NCI-H345 (cell line): ENCODE measurements at places on chromosomes 1 and 21.

- DNase-seq: no peak
These were observed 19.1 kb downstream of the ABCA4 start for GRCh38 chr1:94101613-94102525.

GRCh38 chr1:108045460-108045859, 80.5 kb upstream of the VAV3 start:
- DNase-seq: no peak

DNA sequence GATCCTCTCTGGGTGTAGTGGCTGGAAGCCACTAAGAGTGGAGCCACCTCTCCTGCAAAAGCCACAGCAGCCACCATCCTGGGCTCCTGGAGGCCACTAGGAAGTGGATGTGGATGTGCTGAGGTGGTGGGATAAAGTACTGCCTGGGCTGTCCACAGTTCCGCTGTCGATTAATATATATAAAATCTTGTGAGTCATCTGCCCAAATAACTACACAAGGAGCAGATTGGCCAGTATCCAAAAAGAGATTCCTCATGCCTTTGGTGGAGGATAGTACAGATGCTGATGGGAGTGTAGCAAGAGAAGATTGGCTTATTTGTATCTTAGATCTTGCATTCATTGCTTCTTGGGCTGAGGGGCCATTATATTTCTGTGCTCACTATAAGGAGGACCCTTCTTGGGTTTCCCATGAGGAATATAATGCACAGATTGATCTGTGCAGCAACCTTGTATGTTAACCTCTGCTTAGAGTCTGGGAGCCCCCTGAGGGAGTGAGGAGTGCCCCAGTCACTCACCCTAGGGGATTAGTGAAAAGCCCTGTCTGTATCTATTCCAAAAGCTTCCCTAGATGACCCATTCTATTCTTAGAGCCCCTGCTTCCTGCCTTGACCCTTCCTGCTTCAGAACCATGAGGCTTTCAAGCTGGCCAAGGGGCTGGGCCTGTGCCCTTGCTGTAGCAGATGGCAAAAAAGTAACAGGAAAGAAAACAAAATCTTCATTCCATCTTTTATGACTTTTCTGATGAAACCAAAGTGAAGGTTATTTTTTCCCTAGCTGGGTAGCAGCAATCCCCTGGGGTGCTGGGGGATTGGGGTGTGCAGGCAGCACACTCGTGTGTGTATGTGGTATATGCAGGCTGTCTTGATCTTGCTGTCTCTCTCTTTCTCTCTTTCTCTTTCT, 31.7 kb downstream of the RCSD1 start:
- DNase-seq: no peak

- DNase-seq: no peak
These were observed 14.1 kb downstream of the EPHA2 start for GRCh38 chr1:16141573-16142336.

DNA sequence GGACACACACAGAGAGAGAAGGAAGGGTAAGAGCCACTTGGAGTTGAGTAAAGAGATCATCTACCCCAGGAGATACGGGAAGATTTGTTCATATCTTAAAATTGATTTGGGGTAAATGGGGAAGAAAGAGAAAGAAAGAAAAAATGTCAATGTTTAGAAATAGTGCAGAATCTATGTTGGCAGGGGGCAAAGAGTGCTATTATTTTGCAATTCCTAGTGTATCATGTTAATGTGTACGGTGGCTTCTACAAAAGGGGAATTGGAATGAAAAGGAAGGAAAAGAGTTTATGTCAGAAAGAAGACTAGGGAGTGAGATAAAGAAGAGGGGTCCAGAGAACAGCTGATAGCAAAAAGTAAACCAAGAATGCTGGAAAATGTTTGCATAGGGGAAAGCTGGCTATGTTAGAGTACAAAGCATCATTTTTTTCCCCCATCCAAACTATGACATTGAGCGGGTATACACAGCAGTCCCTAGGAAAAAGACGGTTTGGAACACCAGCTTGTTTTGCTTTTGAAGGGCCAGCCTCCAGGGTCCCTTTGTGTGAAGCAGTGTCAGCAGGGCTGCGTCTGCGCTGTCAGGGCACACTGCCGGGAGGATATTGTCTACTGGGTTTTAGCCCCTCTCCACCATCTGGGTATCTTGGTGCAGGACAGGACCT, 10.8 kb downstream of the LRRC8D start:
- no peak for DNase-seq

DNA sequence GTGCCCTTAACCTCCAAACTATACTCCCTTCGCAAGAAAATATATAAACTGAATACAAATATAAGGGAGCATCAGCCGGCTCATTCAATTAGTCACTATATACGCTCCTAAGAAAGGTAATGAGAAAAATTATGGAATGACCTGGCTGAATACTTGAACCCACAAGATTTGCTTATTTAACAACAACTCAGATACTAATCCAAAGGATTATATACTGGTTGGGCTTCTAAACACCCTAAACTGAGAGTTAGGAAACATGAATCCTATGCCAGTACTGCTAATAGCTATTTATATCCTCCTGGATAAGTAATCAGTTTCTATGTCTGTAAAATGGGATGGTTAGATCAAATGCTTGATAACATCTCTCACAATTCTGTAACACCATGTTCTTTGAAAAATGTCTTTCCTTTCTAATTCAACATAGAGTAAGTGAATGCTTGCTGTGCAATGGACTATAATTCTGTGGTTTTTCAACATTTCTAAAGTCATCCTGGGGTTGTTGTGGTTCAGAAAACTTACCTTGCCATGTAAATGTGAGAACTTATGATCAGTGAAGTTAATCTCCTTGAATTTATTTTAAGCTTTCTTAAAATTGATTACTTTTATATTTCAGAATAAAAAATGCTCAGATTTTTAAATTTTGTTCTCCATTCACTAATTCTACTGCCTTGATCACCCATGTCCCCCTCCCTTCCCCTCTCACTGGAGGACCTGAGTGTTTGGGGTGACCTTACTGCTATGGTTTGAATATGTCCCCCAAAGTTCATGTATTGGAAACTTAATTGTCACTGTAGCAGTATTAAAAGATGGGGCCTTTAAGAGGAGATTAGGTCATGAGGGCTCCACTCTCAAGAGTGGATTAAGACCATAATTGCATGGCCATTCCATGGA, 14.5 kb downstream of the DUSP10 start:
- no peak for DNase-seq

DNA sequence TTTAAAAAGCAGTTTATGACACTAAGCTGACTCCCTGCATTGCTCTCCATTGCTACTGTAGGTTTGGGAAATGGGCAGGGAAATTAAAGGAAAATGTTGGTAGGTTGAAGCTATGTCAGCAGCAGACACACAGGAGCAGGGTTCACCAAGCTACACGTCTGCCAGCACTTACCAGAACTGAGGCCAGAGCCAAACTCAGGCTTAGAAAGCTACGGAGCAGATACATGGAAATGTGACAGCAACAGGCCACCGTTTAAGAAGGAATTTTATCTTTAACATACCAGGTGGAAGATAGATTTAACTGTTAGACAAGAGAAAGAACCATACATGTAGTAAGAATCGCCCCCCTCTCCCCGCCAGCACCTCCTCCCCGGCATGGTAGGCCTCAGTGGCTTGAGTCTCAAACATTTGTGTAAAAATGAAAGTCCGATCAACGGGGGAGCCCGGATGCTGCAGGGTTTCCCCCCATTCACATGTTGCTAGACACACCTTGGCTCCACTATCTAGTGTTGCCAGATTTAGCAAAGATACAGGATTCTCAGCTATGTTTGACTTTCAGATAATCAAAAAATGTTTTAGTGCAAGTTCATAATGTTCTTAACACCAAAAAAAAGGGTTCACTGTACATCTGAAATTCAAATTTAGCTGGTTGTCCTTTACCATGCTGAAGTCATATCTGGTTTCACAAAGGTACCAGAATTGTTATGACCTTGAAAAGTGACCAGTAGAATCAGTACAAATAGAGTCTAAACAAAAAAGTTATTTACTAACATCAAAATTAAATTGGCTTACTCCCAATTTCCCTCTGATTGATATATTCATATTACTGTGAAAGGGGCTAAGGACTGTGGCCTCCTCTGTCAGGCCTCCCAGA, 6.7 kb downstream of the OR2T11 start:
- DNase-seq: no peak

DNA sequence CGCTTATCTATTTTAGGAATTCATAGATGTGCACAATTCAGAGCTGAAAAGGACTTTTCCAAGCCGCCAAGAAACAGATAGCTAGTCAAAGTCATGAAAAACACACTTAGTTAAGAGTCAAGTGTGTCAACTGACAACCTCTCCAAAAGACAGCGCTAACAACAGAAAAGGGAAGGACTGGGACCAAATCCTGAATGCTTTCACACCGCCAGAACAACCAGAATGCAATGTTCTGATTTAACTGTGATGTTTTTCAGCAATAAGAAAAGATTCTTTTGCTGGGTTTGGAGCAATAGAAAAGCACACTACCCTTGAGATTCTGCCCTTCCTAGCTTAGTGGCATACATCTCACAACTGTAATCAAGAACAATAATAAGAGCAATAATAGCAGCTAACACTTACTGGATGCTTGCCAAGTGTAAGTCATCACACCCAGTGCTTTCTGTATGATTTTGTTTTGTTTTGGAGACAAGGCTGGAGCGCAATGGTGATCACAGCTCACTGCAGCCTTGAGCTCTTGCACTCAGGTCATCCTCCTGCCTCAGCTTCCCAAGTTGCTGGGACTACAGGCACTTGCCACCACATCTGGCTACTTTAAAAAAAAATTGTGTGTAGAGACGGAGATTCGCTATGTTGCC, 33.9 kb upstream of the SDC3 start:
- DNase-seq: no peak

GRCh38 chr1:230316864-230317745, 109.0 kb downstream of the PGBD5 start:
- DNase-seq: no peak

DNA sequence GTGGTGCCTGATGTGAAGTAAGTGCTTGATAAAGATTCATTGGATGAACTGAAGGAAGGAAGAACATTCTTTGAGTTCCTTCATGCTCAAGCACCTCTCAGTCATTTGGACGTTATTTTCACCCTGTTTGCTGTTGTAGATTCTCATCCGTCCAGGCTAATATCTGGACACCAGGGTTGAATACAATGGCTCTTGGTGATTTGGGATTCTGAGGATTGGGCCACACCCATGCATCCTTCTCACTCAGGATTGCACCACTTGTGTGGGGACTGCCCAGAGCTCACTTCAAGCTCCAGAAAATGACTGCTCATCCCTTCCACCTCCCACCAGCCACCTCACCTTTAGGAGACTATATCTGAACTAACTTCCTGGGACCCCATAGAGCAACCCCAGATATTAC, 117.1 kb upstream of the IPO9 start:
- DNase-seq: no peak

DNA sequence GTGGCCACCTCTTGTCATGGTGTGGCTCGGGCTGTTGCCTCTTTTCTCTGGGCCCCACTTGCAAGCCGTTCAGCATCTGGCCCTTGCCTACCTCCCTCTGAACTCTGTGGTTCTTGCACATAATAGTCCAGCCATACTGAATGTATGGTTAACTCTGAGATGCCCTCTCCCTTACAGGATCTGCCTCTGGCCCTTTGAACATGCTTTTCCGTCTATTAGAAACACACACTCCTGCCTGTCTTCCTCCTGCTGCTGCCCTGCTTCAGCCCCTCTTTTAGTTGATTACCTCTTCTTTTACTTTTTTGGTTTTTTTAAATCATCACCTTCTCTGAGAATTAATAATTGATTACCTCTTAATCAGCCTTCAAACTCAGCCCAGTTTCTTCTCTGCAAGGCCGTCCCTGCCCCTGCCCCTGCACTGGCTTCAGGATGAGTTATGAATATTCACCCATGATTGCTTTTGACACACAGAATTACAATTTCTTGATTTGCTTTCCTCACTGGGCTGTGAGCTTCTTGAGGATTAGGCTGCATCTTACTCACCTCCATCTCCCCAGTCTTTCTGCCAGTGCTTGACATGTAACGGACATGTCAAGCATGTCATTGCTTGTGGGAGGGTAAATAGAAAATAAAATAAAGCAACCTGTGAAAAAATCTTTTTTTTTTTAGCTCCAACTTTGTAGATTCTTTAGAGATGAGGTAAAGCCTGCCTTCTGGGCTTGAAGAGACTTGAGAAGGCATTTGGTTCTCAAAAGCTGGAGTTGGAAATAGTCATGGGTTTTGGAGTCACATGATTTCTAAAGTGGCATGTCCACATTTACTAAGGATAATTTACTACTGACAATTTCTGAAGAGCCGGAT, 158.3 kb downstream of the PLXNA2 start:
- DNase-seq: no peak

- DNase-seq: no peak
These were observed 55.9 kb downstream of the HNRNPR start for GRCh38 chr1:23288201-23288600.

DNA sequence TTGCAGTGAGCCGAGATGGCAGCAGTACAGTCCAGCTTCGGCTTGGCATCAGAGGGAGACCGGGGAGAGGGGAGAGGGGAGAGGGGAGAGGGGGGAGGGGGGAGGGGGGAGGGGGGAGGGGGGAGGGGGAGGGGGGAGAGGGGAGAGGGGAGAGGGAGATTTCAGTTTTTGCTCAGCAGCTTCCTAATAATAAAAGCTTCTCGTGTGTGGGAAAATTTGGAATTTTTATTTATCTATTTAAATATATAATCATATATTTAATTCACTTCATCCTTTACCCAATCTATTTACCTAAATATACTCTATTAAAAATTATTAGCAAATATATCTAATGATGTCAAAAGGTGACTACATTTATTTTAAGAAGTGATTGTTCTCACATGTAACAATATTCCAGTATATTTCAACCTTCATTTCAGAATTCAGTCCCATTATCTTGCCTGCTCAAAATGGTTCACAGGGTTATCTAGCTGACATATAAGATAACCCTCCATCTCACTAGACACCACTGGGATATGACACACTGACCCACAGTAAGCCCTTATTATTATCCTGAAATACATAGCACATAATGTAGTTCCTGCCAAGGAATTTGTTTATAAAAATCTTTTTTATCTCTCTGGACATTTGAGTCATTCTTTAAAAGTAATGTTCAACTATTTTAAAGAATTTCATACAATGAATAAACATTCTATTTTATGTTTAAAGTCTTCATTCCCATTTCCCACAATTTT, 105.9 kb downstream of the GPATCH2 start:
- no peak for DNase-seq

GRCh38 chr1:35640380-35641232, 720 bp downstream of the PSMB2 start:
- no peak for DNase-seq

GRCh38 chr1:23594149-23594907, 35.0 kb upstream of the ID3 start:
- DNase-seq: no peak

- no peak for DNase-seq
These were observed 3.4 kb upstream of the PIK3CD start for GRCh38 chr1:9648171-9648570.

DNA sequence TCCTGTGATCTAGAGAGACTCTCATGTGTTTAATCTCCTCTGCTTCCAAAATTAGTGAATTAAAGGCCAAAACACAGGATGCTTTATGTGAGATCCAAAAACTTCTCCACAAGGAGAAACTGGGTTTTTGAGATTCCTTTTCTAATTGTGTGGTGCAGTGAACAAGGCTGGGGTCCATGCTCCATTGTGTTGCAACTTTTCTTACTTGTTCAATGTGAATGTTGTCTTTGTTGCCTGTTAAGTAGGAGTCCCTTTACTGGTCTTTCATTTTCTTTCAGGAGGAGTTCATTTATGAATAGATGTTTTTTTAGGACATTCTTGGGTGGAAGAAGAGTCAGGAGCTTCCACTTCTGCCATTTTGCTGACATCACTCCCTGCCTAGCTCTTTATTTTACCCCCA, 40.6 kb upstream of the CFHR3 start:
- no peak for DNase-seq
